Fibroblast of pulmonary artery (primary cell): ENCODE measurements at places on chromosomes 1 and 21.

- no peak for DNase-seq
These were observed 24.2 kb downstream of the UBASH3A start for GRCh38 chr21:42427809-42428419.

DNA sequence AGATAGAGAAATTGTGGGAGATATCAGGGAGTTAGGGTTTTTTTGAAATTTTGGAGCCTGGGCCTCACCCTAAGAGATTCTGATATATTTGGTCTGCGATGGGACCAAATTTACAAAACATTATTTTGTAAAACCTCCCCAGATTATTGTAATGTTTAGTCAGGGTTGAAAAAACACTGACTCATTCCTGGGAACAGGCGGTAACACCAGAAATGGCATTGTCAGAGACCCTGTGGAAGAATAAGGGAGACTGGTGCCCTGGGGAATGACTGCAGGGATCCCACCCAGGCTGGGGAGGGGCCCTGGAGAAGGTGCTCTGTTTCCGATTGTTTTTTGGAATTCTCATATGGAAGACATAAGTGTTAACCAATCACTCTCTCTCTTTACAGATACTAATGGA lies 13.1 kb upstream of the STRIP1 start:
- DNase-seq: no peak

DNA sequence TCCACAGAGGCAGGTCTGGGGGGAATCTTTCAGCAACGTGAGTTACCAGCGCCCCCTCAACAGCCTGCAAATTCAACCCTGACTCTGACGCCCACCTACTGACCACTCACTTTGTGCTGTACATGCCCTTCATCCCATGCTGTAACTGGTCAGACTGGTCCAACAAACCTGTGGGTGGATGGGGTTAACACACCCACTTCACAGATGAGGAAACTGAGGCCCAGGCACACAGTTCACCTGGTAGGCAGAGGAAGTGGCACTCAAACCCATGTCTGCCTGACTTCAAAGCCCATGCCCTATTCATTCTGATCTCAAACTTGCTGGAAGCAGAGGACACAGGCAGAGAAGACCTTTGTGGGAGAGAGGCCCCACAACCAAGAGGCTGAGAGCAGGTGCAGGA lies 172.9 kb downstream of the TRABD2B start:
- no peak for DNase-seq

- DNase-seq: peak; percentile 29
These were observed 375.8 kb downstream of the NCAM2 start for GRCh38 chr21:21373969-21374368.

GRCh38 chr1:28273216-28273860 lies 14.0 kb downstream of the SESN2 start:
- no peak for DNase-seq

DNA sequence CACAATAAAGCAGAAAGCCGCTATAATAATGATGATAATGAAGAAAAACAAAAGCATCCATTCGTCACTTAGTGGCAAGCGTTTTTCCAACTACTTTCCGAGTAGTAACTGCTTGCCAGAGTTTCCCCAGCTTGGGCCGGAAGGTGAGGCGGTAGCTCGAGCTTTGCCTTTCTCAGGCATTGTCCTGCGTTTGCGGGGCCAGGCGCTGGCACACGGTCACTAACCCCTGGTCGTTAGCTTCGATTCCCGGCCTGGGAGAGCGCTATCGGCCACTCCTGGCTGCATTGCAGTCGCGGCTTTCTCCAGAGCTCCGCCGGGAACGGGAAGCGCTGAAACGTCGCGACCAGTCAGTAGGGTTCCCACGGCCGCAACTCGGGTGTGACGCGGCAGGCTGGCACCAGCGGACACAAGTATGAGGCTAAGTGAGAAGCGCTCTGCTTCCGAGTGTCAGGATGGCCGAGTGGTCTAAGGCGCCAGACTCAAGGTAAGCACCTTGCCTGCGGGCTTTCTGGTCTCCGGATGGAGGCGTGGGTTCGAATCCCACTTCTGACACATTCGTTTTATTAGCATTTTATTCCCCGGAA lies 14.6 kb upstream of the ZNF692 start:
- DNase-seq: peak; percentile 98

GRCh38 chr21:41995577-41995976 lies 14.6 kb downstream of the ZBTB21 start:
- DNase-seq: no peak

GRCh38 chr1:54163573-54163972 lies 10.8 kb upstream of the CDCP2 start:
- DNase-seq: no peak

DNA sequence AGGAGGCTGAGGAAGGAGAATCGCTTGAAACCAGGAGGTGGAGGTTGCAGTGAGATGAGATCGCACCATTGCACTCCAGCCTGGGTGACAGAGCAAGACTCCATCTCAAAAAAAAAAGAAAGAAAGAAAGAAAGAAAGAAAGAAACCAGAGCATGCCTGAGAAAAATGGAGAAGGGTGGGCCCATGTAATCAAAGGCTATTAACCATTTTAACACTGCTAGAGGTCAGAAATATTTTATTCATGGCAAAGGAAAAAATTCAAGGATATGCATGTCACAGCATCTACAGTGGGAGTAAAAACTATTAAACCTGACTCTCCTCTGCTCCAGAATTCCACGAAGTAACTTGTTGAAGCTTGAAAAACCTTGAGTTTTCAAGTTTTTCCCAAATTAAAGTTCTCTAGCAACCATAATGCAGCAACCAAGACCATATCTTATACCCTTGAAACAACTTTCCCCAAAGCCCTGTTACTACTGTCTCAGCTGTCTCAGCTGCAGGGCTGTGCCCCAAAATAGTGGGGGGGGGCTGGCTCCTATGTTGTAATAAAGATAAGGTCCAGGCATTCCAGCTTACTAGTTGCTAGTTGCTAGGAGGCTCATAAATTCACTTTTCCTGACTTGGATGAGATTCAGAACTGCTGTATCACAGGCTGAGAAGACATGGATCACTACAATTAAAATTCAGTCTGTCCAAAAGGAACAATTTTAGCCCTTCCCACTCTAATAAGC lies 112.9 kb upstream of the SOD1 start:
- peak; percentile 29 for DNase-seq

GRCh38 chr1:67339623-67340343 lies 32.1 kb downstream of the IL12RB2 start:
- peak; percentile 56 for DNase-seq

DNA sequence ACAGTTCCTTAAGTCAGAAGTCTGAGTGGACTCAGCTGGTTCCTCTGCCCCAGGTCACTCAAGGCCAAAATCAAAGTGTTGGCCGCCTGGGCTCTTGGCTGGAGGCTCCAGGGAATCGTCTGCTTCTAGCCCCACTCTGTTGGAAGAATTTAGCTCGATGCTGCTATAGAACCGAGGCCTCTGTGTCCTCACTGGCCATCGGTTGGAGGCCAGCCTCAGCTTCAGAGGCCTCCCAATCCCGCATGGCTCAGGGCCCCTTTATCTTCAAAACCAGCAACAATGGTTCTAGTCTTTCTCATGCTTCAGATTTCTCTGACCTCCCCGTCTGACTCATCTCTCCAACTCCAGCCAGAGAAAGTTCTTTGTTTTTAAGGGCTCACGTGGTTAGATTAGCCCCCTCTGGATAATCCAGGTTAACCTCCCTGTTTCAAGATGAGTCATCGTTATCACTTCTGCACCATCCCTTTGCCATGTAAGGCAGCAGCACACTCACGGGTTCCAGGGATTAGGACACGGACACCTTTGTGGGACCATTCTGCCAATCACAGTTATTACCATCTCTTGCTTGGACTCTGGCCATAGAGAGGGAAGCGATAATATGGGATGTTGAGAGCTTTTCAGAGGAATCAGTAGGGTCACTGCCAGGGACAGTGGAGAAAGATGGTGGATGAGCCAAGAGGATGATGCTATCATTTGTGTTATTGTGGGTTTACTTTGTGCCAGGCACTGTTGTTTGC lies 13.6 kb downstream of the FHAD1 start:
- DNase-seq: peak; percentile 85
